M059J (cell line): ENCODE measurements at places on chromosomes 3 and 15.

- DNase-seq: no peak
Observed at GRCh38 chr15:95584088-95584487, 746.4 kb upstream of the NR2F2 start.

DNA sequence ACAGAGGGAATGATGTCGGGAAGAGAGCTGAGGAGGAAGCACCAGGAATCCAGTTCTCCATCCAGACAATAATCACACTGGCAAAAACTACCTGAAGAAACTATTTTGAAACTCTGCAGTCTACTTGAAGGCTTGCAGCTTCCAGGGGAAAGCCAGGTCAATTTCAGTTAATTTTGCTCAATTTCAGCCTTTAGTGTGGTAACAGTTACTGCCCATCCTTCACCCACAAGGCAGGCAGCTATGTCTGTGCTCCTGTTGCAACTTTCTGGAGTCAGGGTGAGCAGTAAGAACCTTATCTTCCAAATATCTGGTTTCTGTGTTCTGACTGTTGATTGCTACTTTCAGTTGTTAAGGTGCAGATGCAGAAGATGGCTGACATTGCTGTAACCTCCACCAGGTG is 221.7 kb downstream of the ADAMTS17 start:
- DNase-seq: no peak

DNA sequence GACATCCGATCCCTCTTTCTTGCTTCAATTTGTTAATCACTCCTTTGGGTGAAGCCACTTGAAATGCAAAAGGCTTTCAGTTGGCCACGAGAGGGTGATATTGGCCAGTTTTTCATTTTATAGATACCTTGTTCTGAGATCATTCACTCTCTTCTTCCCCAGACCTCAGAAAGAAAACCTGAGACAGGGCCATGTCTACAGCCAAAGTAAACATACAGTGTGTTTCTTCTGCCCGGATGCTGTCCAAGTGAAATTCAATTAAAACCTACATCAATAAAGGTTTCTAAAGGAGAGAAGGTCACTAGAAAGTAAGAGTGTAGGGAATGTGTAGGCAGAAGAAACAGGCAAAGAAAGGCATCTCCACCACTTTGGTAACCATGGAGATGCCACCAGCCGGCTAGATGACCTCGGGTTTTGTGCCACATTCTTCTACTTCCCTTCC is 39.5 kb upstream of the FMN1 start:
- peak; percentile 68 for DNase-seq

GRCh38 chr15:91813924-91814323 is 39.6 kb upstream of the SLCO3A1 start:
- no peak for DNase-seq

GRCh38 chr3:20040548-20041196 is 426 bp downstream of the KAT2B start:
- peak; percentile 73 for DNase-seq

- peak; percentile 63 for DNase-seq
Observed at GRCh38 chr15:64092864-64093626, 593 bp downstream of the CIAO2A start.

- DNase-seq: no peak
Observed at GRCh38 chr15:75156326-75157215, 45.1 kb upstream of the C15orf39 start.

GRCh38 chr3:160935413-160936095 is 169.6 kb downstream of the B3GALNT1 start:
- no peak for DNase-seq
